Lower lobe of right lung (tissue), 2 donors: ENCODE measurements at places on chromosomes 12 and 14.

- DNase-seq: no peak
Measured at GRCh38 chr12:12716151-12716792, 896 bp upstream of the CDKN1B start.

- no peak for DNase-seq
Measured at GRCh38 chr14:67516676-67517075, 16.4 kb upstream of the PLEKHH1 start.

GRCh38 chr14:47442211-47442610 lies 233.2 kb downstream of the MDGA2 start:
- no peak for DNase-seq

DNA sequence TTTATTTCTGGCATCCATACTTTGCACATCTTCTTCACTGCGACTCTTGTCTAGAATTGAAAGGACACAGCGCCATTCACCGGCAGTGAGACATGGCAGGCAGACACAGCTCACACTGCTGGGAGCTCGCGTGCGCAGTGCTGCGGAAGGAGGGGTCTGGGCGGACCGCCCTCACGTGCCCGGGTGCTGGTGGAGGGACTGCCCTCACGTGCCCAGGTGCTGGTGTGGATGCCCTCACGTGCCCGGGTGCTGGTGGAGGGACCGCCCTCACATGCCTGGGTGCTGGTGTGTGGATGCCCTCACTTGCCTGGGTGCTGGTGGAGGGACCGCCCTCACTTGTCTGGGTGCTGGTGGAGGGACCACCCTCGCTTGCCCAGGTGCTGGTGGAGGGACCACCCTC lies 27.9 kb upstream of the GOLGA3 start:
- no peak for DNase-seq

- no peak for DNase-seq
Measured at GRCh38 chr12:106897981-106898901, 57.5 kb upstream of the TMEM263 start.

- peak; percentile 61 for DNase-seq
Measured at GRCh38 chr12:49098035-49098451, 3.4 kb upstream of the DHH start.

GRCh38 chr12:130998136-130998535 lies 44.4 kb downstream of the ADGRD1 start:
- DNase-seq: no peak

DNA sequence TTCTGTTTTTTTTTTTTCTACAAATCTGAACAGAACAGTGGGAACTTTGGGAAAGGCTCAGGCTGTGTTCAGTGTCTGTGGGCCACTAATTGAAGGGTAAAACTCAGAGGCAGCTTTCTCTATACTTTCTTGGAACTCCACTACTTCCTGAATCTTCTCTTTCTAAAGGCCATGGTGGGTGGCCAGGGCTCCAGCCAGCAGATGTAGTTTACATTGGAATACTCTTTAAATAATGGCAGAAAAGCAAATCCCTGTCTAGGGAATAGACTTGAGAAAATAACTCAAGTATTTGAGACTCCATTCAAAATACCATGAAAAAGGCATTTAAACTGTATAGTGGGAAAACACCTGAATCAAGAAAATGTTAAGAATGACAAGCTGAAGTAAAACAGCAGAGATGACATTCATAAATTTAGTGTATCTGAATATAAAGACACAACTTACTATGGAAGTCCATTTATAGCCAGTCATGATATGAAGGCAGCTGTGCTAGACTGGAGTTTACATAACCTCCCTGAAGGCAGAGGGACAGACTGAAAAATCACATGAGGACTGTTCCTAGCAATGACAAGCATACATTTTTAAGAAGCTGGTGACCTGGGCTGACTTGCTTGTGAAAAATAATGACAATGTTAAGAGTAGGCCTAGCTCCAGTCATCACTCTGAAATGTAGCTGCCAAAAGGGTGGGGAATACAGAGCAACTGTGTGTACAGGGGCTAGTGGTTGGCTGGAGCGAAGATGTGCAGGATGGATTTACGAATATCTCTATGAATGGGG lies 168.6 kb downstream of the STXBP6 start:
- DNase-seq: no peak

GRCh38 chr14:61463664-61464285 lies 142.4 kb downstream of the PRKCH start:
- no peak for DNase-seq

DNA sequence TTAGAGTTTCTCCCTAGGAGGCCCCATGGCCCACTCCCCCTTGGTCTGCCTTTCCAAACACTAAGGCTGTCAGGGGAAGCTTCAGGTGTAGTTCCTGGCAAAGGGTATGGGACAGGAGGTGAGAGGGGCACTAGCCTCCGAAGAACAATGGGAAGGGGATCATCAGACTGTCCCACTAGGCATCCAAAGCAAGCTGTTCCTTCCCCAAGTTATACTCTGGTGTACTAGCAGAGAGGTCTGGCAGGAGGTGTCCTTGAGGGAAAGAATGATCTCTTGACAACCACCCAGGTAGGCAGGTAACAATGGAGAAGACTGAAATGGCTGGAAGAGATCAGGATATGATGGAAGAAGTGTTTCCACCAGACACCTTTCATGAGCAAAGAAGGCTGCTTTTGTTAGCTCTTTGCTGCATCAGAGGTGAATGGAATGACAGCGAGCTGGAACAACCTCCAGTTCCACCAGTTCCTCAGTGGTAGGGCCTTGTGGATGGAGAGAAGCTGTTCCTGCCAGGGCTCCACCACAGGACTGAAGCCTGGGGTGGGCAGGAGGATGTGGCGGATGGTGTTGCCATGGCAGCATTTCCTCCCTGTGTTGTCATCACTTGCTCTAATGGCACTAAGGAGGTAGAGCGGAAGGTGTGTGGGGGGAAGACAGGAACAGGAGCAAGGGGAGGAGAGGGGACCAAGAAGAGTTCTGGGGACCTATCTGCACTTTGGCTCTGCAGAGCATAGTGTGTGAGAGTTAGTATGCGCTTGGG lies 2.3 kb upstream of the AGAP2 start:
- peak; percentile 62 for DNase-seq

DNA sequence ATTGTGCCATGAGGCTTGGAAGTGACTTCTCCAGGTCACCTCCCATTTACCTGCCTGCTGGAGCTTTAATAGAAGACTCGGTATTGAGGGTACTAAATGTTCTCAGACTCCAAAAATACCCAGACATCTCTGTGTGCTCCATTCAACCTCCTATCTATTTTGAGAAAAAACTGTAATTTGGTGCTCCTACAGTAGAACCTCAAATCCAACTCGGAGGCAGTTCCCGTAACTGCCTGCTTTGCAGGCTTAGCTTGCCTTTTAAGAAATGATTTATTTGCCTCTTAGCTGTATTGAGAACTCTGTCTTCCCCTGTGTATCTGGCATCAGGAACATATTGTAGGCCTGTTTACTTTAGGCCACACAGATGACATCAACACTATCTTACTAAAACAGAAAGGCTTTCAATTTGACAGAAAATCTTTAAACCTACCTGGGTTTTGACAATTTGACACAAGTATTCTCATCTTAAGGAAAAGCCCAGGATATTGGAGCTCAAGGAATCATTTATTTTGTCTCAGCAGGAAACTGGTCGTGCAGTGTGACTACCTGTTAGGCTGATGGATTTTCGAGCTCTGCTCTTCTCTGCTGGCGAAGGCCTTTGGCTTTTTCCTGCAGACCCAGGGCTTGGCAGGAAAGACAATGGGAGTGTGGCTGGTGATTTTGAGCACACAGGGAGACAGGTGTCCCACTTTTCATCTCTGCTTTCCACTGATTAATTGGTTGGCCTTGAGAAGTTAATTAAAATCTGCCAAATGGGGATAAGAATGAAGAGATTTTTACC lies 314.8 kb downstream of the SNAPC1 start:
- no peak for DNase-seq

- no peak for DNase-seq
Measured at GRCh38 chr12:25200703-25201102, 5.7 kb downstream of the ETFRF1 start.

- DNase-seq: no peak
Measured at GRCh38 chr12:7304456-7304855, 584 bp downstream of the ACSM4 start.

- DNase-seq: no peak
Measured at GRCh38 chr14:72683787-72684186, 210.1 kb downstream of the DPF3 start.

DNA sequence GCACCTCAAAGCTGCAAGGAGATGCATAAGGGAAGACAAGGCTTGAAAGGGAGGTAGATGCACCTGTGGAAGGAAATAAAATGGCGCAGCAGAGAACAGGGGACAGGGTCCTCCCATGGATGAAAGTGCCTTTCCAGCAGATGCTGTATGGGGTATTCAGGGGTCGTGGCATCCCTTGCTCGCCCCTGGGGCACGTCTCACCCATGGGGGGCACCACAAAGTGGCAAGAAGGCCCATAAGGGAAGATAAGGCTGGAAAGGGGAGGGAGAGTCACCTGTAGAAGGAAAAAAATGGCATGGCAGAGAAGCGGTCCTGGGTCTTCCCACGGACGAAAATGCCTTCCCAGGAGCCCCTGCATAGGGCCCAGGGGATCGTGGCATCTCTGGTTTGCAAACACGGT lies 265.1 kb downstream of the ALG10 start:
- DNase-seq: no peak

DNA sequence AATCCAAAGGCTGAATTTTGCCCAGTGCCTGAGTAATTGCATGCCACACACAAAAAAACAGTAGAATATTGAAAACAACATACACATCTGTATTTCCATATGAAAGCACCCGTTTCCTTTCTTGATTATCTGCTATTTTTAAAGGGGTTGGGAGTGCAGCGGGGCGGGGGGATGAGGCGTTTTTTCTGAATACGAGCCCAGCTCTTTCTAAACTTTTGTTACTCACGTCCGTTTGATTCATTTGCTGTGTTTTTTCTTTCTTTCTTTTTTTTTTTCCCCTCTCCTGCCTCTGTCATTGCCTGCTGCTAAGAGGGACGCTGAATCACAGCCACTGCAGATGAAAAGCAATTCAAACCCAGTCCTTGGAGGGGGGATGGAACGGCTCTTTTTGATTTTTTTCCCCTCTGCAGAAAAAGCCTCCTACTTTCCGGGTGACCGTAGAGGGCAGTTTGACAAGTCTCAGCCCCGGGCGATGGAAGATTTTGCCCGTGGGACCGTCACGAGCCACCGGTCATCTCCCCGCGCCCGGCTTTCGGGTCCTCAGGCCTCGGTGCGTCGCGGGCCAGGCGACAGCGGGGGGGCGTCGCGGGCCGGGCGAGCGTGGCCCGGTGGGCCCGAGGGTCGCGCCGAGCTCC lies 572 bp upstream of the RASSF8 start:
- no peak for DNase-seq

DNA sequence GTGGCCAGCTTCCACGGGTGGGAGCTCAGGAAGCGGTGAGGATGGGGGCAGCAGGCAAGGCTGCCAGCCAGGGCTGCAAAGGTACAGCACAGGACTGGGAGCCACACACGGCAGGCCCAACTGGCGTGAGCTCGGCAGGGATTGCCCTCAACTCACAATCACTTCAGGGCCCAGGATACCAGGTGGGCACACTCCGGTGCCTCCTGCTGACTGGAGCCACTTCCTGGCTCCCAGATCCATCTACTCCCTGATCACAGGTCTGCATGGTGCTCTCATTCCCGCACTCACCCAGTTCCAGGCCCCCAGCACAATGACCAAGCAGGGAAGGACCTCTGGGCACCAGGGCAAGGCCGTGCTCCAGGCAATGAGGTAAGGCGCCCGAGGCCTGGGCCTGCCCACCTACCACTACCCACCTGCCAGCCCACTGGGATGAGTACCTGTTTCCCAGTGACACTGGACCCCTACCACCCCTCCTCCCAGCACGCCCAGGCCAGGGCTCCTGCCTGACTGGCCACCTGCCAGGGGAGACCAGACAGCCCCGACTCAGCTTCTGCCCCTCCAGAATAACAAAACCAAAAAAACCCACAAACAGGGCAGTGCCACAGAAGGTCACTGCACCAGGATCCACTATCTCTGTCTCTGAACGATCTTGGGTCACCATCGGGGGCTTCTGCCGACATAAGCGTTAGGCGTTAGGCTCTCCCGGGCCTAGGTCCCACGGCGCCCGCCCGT lies 1.8 kb downstream of the JAG2 start:
- no peak for DNase-seq

GRCh38 chr14:101207897-101208296 lies 304.4 kb upstream of the RTL1 start:
- DNase-seq: no peak
